ENCODE measurements at places on chromosomes 3 and 15.

DNA sequence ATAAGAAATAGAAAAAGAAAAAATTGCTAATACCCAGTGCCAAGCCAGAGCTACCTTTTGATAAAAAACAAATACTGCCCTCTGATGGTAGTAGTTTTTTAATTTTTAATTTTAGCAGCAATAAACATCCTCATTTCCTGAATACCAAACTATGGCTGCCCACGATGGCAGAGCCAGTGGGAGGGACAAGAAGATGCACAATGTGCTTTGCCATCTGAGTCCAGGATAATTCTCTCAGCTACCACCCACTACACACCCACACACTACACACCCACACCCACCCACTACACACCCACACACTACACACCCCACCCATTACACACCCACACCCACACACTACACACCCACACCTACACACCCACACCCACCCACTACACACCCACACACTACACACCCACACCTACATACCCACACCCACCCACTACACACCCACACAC is 17.8 kb downstream of the CEP19 start:
- no peak for DNase-seq

DNA sequence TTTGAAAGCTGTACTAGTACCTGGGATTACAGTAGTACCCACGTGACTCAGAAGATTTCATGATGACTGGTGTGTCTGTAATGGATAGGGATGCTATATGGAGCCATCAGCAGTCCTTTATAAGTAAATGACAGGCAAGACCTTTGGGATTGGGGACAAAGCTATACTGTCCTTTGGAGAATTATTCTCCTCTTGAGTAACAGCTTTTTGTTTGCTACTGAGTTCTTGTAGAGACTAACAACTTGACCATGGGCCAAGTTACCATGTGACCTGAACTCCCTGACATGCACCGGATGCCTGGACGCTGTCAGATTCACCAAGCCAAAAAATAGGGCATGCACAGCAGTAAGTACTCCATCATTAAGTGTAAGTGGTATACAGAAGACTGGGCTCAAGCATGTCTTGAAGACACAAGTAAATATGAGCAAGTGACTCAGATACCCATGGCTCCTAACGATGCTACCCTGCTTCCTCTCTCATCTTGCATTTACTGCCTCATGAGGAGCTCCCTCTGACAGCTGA is 12.9 kb downstream of the SEC11A start:
- DNase-seq: no peak

DNA sequence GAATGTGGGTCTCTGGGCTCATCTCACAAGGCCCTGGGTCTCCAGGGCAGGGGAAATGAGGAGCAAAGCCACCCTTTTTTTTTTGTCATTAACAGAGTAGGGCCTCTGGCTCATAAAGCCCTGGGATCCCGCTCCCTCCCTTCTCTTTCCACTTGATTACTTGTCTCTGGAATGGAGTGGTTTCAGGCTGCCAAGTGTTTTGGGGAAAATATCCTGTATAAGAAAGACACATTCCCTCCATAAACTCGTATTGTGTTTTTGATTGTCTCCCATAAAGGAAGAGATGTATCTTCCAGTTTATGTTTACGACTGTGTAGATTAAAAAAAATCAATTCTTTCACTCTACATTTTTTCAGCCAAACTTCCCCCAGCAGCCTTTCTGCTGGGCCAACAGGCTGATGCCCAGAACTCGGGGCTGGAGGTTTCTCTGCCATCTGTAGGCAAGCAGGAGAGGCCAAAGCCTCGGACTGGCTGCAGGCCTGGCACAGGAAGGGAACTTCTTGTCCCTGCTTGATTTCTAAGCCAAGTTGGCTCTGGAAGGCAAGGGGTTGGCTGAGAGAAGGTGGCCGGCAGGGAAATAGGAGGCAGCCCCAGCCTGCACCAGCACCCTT is 49.4 kb upstream of the INSYN1 start:
- DNase-seq: peak; percentile 76

- no peak for DNase-seq
Observed at GRCh38 chr3:94737116-94737515, 674.3 kb downstream of the NSUN3 start.

DNA sequence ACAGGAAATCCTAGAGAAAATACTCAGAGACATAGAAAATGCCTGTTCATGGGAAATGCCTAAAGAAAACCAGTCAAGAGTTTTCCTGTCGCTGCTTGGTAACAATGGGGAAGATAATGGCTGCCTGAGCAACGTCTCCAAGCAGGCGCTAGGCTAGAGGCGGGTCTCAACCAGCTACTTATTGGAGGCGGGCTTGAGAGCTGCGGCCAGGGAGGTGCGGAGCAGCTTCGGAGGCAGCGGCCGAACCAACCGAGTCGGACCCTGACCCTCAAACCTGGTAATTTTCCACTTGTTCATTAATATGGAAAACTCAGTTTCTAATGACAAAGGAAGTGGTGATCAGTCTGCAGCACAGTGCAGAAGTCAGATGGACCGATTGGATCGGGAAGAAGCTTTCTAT is 173.1 kb downstream of the DTWD1 start:
- DNase-seq: no peak

DNA sequence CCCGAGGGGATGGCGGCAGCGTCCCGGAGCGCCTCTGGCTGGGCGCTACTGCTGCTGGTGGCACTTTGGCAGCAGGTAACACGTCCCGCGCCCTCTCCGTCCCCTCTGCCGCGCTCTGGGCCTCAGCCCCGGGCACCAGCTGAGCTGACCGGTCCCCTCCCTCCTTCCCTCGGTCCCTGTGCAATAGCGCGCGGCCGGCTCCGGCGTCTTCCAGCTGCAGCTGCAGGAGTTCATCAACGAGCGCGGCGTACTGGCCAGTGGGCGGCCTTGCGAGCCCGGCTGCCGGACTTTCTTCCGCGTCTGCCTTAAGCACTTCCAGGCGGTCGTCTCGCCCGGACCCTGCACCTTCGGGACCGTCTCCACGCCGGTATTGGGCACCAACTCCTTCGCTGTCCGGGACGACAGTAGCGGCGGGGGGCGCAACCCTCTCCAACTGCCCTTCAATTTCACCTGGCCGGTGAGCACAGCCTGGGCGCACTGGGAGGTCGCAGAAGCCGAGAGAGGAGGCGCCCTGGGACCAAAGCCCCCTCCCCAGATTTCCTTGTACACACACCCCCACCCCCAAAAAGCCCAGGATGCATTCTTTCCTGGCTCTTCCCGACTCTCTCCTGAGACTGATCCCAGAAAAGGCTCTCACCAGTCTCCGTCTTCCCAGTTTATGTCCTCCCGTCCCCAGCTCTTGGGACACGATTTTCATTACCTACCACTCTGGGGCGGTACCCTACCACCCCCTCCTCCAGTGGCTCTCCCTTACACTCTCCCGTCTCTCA is 705 bp downstream of the DLL4 start:
- DNase-seq: no peak

- DNase-seq: no peak
Observed at GRCh38 chr15:85024509-85025336, 43.1 kb downstream of the PDE8A start.

- DNase-seq: no peak
Observed at GRCh38 chr3:33795856-33796536, 2.4 kb upstream of the PDCD6IP start.

GRCh38 chr15:45704329-45705249 is 69.8 kb downstream of the SQOR start:
- DNase-seq: no peak

DNA sequence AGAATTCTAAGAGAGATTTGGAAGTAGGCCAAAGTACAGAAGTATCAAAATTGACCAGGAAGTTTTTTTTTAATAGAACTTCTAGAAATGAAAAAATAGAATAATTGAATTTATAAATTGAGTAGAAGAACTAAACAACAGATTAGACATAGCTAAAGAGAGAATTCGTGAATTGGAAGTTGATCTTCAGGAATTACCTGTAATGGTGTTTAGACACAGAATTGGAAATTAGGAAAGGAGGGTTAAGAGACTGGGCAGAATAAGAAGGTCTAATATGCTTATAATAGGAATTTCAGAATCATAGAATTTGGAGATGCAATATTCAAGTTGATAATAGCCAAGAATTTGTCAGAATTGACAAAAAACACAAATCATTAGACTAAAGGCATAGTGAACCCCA is 16.2 kb downstream of the ACVR2B start:
- DNase-seq: no peak

DNA sequence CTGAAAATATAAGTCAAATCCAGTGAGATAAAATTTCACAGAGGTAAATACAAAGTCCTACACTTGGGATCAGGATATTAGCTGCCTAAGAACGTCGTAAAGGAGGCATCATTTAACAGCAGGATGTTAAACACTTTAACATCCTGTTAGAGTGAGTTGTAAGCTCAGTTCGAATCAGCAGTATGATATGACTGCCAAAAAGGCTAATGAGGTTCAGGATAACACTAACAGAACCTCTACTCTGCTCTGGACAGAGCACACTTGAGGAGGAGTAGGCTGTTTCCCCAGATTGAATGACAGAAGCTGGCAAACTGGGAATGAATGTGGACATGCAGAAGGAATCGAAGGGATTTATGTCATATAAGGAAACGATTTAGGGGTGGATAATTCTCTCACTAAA is 227.1 kb upstream of the CD96 start:
- DNase-seq: no peak

GRCh38 chr15:41955807-41956525 is 16.4 kb downstream of the EHD4 start:
- DNase-seq: no peak

- DNase-seq: no peak
Observed at GRCh38 chr3:119700920-119701734, 1.7 kb upstream of the CFAP91 start.

DNA sequence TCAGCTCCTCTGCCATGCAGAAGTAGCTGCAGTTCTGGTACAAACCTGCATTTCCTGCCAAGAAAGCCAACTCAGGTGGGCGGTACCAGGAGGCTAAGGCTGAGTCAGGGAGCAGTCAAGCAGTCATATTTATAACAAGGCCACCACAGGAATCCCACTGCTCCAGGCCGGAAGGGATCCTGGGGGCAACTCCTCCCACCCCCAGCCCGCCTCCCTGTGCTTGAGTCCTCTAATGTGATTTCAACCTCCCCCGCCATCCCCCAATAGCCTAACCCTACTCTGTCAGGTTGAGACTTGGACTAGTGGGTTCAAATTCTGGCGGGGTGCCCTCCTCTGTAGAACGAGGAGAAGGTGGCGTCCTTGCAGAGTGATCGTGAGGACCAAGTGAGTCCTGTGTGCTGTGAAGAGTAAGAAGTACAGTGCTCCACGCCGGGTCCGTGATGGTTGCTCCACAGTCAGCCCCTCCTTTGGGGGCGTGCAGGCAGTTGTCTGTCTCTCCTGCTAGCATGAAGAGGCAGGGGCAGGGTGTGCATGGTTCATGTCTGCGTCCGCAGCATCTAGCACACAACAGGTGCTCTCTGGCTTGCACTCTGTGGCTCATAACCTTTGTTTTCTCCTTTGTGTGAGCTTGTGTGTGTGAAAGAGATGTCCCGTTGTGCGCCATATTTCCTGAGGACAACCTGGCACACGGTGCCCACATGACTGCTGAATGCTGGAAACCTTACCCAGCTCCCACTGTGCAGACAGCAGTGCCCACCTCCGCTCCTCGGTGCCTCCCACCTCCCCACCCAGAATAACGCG is 78.3 kb downstream of the SMAD6 start:
- no peak for DNase-seq

GRCh38 chr15:70431854-70432253 is 331.5 kb downstream of the UACA start:
- no peak for DNase-seq

GRCh38 chr3:121988146-121988545 is 33.9 kb downstream of the ILDR1 start:
- no peak for DNase-seq

DNA sequence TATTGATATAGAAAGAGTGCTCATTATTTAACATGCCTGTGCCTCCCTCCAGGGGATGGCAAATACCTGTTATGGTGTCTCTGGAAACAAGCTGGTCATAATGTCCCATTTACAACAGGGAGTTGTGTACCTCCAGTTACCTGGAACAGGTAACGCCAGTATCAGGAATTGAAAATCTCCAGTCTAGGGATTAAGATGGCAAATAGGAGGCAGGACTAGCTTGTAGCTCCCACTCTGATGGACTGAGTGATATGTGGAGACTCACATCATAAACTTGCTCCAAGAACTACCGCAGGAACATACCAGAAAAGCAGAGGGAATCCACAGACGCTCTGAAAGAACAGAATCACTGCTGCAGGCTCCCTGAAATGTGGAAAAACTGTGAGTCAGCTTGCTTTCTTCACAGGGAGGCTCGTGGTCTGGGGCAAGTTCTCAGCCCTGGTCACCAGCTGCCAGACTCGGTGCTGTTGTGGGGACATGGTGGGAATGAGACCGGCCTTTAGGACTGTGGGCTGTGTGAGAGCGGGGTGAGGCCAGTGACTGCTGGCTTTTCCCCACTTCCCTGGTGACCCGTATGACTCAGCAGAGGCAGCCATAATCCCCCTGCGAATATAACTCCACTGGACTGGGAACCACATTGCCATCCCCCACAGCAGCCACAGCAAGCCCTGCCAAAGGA is 97.4 kb downstream of the KCNAB1 start:
- no peak for DNase-seq

DNA sequence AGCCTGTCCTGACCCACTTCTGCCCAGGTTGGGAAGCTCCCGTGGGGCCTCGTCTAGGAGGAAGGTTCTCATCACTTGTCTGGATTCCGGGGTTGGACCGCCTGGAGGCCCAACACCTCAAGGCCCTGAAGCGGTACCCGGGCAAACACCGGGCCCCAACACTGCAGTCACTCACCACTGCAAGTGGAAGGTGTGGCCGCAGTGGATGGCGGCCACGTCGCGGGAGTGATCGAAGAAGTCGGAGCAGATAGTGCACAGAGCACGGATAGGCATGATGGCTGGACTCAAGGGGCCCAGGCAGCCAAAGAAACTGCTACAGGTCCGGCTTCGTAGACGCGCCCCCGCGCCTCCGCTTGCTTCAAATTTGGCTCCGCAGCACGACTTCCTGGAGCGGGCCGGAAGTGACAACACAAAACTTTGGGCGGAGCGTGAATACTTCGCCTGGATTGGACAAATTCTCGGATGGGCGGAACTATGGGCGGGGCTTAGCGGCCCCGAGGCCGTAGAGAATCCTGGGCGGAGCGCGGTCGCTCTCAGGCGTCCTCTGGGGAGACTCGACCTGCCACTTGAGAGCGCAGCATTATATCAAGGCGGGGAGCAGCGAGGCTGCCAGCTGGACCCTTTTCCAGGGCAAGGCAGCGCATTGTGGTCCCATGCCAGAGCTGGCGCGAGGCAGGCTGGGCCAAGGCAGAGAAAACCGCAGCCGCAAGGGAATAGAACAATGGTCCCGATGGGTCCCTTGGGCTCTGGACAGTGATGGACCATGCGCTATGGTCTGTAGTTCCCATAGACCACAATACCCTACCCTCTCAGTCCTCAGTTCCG is at the start of gene TRAIP:
Gene TRAIP, minus strand, starts transcription at position 384 of the 825 bp plus-strand sequence. Its CDS starts 111 bp downstream, at position 273.
- peak; percentile 77 for DNase-seq

- no peak for DNase-seq
Observed at GRCh38 chr3:84194029-84194428, 764.8 kb upstream of the CADM2 start.

GRCh38 chr3:12186515-12187286 is 28.0 kb upstream of the TIMP4 start:
- DNase-seq: no peak

GRCh38 chr3:78176869-78177268 is 1137.0 kb downstream of the ROBO2 start:
- DNase-seq: no peak

GRCh38 chr15:69530991-69531664 is 78.5 kb downstream of the RPLP1 start:
- no peak for DNase-seq

GRCh38 chr3:52535411-52536111 is 844 bp upstream of the UQCC5 start:
- DNase-seq: no peak

Data from cerebellar nuclear complex (tissue), 1 donor.